AG04449 (cell line): ENCODE measurements at places on chromosomes 4 and X.
A peak's percentile ranks its signal among the peaks of the same experiment; 100 is the strongest.

DNA sequence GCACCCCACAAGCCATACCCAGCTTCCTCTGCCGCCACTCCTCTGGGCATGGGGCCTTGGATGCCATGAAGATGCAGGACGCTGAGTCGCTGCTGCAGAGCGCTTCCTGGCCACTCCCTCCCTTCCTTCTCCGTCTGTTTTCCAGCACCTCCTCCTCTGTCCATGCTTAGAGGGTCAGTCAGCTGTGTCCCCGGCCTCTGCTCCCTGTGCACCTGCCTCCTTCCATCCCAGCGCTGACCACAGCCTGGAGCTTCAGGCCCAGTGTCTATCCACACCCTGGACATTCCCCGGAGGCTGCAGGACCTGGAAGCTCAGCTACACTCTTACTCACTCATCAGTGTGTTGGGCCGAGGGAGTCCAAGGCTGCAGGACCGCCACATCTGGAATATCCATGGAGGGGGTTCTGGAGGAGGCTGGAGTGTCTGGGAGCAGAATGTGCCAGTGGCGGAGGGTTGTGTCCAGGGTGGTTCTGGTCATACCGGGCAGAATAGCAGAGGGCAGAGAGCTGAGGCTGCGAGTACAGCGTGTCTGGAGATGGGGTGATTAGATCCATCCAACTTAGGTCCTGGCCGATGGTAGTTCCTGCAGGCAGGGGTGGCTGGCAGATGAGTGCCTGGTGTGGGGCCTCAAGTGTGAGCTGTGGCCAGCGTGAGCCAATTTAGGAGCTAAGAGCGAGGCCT, 58.6 kb upstream of the ADRA2C start:
- no peak for DNase-seq

GRCh38 chr4:24979554-24979953, 51.2 kb downstream of the LGI2 start:
- DNase-seq = no peak

DNA sequence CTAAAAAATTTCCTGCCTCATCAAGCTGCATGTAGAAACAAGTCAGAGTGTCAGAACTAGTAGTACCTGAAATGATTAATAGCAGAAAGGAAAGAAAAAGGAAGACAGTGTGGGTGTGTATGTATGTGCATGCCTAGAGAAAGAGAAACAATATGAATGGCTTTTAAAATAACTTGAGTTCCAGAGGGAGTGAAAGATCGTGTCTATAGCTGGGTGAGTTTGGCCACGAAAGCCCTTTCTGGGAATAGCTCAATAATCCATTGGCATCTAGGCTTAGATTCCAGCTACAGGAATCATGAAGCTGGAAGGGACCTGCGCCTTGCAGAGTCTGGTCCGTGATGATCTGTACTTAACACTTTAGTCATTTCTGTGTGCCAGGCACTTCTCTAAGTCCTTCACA, 195.6 kb downstream of the RAPGEF2 start:
- DNase-seq = peak; percentile 67

- DNase-seq = no peak
Observed at GRCh38 chr4:68372588-68372987, 22.7 kb upstream of the YTHDC1 start.

DNA sequence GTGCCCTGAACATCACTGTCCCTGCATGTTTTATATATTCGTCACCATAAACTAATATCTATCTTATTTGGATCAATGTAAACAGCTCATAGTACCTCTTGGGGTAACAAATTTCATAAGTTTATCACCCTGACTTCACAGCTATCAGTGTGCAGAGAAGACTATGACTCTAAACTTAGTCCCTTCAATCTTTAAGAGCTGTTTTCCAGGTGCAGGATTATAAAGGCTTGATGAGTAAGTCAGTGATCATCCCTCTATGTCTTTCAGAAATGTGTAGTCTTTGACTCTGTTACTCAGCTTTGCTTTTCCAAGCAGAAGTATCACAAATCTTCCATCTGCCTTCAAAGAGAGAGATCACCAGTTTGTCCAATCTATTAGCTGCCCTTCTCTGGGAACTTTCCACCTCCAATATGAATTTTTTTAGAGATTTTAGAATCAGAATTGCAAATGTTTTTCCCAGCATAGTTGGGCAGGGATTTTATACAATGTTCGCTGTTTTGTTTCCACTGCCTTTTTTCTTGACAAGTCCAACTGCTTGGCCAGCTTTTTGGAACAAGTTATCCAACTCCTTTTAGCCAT, 45.1 kb upstream of the TSPAN7 start:
- DNase-seq = no peak

- DNase-seq = no peak
Observed at GRCh38 chr4:81495345-81495744, 23.6 kb upstream of the RASGEF1B start.

GRCh38 chrX:120672389-120672788, 42.5 kb upstream of the C1GALT1C1 start:
- peak; percentile 37 for DNase-seq

DNA sequence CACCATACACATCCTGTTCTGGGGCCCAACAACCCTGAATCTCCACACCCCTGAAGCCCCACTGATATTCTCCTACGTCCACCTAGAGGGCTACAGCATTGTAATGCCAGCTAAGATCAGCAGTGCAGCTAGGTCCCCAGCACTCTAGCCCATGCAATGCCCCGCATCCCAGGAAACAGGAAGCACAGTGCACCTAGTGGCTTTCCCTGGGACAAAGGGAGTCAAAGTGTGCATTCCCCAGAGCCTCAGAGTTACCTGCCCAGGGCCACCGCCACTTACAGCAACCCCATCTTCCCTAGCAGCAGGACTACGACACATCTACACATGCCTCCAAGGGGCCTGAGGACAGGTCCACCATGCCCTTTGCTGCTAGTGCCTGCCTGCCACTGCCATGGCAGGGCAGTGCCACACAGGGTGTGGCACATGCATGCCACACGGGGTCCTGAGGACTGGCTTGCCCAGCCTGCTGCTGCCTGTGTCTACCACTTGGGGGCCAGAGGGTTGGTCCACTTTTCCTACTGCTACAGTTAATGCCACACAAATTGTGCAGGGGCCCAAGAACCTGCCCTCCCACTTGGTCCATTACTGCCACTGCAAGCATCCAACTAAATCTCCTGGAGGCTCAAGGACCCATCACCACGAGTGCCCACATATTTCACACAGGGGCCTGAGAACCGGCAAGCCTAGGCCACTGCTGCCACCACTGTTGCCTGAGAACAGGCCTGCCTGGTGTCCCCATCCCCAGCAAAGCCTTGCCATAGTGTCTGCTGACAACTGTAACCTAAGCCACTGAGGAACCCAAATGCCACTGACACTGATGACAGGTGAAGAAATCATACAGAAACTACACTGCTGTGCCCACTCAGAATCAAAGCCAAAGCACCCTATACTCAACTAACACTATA, 23.7 kb downstream of the TLR6 start:
- DNase-seq = no peak

DNA sequence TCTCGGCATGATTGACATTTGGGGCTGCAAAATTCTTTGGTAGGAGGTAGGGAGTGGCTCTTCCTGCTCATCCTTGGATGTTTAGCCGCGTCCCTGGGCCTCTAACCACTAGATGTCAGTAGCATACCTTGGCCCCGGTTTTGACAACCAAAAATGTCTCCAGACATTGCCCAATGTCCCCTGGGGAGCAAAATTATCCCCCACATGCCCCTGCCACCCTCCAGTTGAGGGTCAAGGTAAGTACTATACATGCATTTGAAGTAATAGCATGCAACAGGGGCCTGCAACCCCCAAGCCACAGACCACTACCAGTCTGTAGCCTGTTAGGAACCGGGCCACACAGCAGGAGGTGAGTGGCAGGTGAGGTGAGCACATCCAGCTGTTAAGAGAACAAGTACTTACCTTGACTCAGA, 17.6 kb upstream of the KIAA1210 start:
- DNase-seq = no peak

DNA sequence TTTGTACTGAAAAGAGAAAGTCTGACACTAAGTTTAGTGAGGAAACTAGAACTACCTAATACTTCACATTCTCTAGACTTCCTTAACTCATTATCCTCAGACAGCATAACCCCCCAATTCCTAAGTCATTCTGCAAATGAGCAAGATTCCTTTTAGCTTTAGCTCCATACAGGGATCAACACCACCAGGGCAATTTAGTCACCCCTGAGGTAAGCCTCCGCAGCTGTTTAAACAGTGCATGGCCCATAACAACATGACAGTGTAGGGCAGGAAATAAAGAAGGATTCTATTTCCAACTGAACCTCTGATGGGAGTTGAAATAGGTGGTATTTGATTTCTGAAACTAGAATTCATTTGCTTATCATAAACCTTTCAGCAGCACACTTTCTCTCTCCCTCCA, 112.8 kb upstream of the DKK2 start:
- no peak for DNase-seq

- DNase-seq = no peak
Observed at GRCh38 chr4:87390551-87390890, 467 bp downstream of the HSD17B11 start.

DNA sequence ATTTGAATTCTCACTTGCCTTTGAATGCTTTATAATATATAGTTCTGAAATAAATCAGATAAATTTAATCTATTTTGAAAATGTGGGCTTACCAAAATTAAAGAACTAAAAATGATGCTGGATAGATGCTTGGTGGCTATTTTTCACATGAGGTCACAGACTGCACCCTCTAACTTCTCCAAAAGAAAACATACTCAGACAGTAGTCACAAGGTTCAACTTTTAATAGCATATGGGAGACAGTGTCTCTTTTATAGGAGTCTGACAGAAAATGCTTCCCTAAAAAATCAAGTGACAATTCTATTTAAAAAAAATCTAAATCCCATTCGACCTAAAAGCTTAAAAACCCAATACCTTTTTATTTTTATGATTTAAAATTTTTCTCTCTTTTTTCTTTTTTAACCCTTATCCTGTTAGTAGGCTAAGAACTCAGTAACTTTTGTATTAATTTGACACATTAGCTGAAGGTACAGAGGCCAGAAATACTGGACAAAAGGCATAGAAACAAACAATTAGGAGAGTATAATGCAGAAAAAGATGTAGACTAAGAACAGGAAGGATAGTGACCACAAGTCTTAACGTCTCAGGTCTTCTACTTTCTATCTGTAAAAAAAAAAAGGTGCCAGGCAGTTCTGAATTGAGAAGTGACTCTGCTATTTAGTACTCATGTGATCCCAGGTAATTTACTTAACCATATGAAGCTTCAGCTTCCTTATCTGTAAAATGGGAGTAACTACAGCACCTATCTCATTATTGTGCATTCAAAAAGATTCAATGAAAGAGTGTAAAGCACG, 7.6 kb downstream of the TIGD4 start:
- no peak for DNase-seq

DNA sequence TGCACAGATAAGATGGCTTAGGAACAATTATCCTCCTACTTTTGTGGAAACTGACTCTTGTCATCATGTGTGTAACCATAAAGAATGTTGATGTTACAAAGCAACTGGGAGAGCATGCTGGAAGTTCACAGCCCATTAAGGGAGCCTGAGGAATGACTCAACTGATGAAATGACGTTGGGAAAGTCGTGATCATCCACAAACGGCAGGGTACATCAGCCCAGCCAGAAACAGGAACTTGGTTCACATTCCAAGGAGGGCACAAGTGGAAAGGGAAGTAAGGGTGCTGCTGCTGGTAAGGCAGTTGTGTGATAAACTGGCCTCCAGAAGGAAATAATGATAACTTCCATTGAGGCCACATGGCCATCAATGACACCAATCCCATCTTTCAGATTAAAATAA, 6.7 kb downstream of the TEC start:
- DNase-seq = no peak

- no peak for DNase-seq
Observed at GRCh38 chr4:88756149-88756548, 58.5 kb upstream of the NAP1L5 start.

DNA sequence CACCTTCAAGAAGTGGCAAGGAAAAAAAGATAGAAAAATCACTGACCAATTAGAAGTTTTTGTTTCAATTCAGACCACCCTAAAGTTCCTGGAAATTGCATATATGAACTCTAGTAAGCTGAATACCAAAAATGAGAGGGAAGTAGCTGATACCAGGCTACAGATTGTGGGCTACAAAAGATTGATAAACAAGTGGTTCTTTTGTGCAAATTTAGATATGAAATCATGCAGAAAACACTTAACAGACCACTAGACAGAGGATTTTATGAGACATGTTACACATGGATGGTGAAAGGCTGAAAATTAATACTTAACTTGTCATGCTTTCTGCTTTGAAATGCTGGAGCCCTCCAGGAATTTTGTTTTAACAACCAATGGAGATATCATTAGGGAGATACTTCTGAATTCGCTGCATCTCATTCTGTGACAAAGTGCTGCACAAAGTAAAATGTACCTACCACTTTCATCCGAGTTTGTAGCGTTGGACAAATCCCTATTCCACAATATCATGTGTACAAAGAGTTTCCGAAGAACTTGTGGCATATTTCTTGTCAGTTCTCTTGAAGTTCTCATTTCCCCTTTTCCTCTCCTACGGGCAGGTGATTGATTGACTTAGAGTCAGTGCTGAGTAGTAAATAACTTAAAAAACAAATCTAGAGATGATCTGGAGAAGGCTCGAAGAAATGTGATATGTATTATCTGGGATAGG, 235.0 kb downstream of the PALLD start:
- DNase-seq = no peak

GRCh38 chr4:31518796-31519250, 798.7 kb downstream of the PCDH7 start:
- DNase-seq = no peak

DNA sequence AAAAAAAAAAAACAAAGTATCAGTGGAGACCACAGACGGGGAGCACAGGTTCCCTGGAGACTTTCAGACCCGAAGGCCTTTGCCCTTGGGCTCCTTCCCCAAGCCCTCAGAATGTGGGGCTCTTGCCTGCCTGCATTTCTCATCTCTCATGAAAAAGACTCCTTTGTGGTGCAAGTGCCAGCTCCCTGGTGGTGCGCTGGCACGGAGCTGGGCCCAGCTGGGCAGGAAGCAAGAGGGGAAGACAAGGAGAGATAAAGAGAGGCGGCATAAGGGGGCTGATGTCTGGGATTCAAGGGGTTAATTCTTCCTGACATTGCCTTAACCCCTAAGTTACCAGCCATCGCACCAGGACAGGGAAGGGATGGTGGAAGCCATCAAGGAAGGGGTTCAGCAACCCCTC, 21.8 kb downstream of the NLGN3 start:
- no peak for DNase-seq

DNA sequence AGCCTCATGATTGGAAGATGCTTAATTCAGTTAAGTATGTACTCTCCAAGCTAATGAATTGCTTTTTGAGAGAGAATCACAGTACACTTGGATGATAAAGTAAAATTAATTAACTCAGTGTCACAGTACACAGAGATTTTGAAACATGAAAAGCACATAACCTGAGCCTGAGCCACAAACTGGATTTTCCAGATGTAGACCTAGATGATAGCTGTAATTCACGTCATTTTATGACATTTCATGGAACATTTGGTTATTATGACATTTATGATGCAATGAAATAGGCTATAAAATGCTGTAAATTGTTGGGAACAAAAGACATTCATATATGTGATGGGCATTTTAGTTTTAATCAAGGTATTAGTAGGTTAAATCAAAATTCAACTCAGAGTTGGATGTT, 983.7 kb downstream of the STPG2 start:
- DNase-seq = no peak

DNA sequence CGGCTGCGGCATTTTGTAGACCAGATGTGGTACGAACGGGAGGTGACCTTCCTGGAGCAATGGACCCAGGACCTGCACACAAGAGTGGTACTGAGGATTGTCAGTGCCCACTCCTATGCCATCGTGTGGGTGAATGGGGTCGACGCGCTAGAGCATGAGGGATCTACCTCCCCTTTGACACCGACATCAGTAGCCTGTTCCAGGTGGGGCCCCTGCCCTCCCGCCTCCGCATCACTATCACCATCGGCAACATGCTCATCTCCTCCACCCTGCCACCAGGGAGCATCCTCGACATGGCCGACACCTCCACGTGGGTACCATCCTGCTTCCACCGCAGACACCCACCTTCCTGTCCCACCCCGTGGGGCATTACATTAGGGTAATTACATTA, 46.2 kb downstream of the SMARCA5 start:
- no peak for DNase-seq
